ENCODE measurements at places on chromosomes 4 and X. TPM values are rescaled to one million over a fixed set of nuclear protein-coding genes. Genes with fewer than 3 reads are reported as not detected.

- DNase-seq: no peak
Observed at GRCh38 chr4:152148057-152148456, 387.2 kb upstream of the GATB start.

- no peak for DNase-seq
Observed at GRCh38 chrX:74911494-74911893, 13.8 kb downstream of the NEXMIF start.

The SPANXB1 gene
- not detected for total RNA-seq

The CDX4 gene
- not detected for total RNA-seq

DNA sequence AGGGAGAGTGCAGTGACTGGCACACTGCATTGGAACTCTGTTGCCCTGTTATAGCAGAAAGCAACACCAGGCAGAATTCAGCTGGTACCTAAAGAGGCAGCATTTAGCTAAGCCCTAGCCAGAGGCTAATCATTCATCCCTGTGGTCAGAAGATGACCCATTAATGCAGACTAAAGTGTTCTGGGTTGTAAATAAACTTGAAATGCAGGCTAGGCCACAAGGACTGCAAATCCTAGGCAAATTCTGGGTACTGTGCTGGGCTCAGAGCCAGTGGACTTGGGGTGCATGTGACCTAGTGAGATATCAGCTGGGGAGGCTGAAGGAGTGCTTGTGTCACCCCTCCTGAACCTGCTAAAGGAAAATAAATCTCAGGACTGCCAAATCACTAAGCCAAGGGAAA, 91.2 kb downstream of the LPAR4 start:
- DNase-seq: no peak

The PRIMPOL gene
- 31.0 TPM for total RNA-seq

GRCh38 chr4:140117947-140118346, 36.0 kb downstream of the MAML3 start:
- no peak for DNase-seq
